ENCODE measurements at places on chromosomes 5 and 9.

GRCh38 chr5:139492700-139493192 lies 10.2 kb upstream of the STING1 start:
- peak; percentile 70 for DNase-seq

- DNase-seq: peak; percentile 40
These were observed 17.8 kb downstream of the FBXO38 start for GRCh38 chr5:148401604-148402003.

GRCh38 chr5:78699552-78700153 lies 51.1 kb upstream of the LHFPL2 start:
- DNase-seq: peak; percentile 100

- DNase-seq: no peak
These were observed 35.3 kb downstream of the APTX start for GRCh38 chr9:32965999-32966722.

DNA sequence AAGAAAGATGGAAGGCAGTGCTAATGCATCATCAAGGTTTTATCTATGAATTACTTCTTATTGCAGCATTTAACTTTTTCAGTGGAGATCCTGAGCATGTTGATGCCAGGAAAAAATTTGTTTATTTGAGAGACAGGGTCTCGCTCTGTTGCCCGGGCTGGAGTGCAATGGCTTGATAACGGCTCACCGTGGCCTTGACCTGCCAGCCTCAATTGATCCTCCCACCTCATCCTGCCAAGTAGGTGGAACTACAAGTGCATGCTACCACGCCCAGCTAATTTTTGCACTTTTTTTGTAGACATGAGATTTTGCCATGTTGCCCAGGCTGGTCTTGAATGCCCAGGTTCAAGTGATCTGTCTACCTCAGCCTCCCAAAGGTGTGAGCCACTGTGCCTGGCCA lies 47.2 kb downstream of the AOPEP start:
- no peak for DNase-seq

- peak; percentile 93 for DNase-seq
These were observed 7.2 kb downstream of the SOWAHA start for GRCh38 chr5:132820162-132820754.

DNA sequence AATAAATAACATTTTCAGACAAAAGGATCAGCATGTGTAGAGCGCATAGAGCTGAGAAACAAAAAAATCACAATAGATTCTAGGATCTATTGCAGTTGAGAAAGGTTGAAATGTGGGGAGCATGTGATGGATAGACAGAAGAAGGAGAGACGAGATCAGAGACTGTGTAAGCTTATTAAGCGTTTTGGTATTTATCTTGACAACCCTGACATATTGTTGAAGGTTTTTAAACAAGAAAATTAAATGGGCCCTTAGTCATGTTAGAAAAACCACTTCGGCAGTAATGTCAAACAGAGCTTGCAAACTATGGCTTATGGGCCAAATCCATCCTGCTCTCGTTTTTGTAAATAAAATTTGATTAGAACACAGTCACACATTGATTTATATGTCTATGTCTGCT lies 200.5 kb upstream of the KLF4 start:
- DNase-seq: no peak

- DNase-seq: no peak
These were observed 52.9 kb downstream of the BARX1 start for GRCh38 chr9:93902051-93902779.

DNA sequence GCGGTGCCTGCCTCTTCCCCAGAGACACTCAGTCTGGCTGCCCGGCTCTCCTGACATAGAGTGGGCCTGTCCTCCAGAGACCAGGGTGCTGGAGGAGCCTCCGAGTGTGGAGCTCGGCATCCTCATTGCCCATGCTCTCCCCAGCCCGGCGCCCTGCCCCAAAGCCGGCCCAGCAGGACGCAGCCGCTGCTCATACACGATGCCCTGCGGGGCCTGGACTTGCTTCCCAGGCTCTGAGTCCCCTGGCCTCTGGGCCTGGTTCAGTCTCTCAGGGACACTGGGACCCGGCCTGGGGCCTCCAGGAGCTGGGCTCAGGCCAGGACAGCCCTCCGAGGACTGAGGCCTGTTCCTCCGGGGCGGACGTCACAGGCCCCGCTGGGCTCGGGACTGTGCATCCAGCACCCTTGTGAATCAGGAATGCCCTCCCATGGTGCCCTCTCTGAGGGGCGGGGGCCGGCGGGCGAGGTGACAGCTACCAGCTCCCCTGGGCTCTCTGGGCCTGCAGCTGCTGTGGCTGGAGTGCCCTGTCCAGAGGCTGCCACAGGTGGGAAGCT lies 23.2 kb downstream of the TPPP start:
- DNase-seq: no peak

DNA sequence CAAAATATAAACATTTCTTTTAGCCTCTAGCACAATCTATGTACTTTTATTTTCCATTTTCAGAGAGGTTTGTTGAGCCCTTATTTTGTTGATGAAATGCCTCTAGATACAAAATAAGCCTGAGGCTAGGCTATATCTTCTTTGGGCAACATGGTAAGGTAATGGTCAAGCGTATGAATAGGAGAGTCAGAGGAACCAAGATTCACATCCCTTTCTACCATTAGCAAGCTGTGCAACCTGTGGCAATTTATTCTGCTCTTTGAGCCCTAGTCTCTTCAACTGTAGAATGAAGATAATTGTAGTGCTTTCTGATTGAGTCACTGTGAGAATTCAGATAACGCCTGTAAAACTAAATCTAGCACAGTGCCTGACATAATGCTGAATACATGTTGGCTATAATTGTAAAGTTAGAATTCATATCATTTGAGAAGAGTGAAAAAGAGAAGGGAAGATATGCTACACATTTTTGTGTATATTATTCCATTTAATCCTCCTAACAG lies 412.5 kb downstream of the CCDC171 start:
- no peak for DNase-seq

DNA sequence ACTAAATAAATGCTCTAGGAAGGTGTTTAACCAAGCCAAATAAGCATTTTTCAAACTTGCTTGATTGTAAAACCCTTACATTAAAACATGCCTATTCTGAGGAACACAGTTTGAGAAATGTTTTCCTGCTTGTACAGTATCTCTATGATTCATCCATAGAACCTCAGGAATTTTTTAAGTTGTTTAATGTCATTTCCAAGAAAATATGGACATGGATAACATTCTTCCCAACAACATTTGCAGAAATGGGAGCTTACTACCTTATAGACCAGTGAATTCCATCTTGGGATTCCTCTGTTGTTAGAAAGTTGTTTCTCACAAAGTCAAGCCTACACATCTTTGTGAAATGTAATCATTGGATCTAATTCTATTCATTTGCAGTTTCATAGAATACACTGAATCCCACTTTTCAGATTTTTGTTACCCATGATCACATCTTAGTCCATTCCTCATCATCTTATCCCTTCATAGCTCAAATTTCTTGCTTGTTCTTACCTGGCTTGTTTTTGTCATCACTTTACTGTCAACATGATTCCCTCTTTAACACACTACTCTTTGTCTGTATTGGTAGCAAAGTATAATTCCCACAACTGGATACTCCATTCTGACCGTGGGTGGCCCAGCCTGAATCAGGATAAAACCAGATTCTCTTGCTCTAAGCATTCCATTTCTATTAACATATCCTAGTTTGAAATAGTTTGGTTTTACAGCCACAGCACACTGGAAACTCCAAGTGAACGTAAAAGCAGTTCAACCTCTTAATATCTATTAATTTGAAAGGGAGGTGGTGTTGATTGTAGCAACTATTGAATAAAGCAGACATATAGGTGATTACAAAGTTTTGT lies 49.4 kb upstream of the PAPPA start:
- DNase-seq: no peak

DNA sequence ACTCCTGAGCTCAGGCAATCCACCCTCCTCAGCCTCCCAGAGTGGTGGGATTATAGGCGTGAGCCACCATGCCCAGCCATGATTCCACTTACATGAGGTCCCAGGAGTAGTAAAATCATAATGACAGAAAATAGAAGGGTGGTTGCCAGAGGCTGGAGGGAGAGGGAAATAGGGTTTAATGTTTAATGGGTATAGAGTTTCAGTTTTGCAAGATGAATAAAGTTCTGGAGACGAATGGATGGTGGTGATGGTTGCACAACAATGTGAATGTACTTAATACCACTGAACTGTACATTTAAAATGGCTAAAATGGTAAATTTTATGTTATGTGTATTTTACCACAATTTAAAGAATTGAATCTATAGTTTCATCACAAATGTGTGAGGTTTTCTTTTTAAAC lies 146.5 kb upstream of the ABCA1 start:
- no peak for DNase-seq

DNA sequence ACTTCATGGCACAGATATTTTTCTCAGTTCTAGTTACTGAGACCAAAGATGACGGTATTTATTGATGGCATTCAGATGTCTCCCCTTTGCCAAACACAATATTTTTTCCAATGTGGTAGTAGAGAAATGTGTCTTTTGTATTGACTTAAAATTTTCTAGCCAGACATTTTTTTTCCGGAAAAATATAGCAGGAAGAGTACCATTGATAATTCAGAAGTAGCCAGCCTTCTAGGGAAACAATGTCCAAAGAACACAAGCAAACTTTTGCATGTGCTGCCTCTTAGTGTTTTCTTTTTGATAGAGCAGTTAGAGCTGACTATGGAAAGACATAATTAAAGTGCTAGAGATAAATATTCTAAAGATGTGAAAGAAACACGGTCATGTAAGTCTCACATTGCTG lies 231.4 kb downstream of the MARCHF11 start:
- no peak for DNase-seq

DNA sequence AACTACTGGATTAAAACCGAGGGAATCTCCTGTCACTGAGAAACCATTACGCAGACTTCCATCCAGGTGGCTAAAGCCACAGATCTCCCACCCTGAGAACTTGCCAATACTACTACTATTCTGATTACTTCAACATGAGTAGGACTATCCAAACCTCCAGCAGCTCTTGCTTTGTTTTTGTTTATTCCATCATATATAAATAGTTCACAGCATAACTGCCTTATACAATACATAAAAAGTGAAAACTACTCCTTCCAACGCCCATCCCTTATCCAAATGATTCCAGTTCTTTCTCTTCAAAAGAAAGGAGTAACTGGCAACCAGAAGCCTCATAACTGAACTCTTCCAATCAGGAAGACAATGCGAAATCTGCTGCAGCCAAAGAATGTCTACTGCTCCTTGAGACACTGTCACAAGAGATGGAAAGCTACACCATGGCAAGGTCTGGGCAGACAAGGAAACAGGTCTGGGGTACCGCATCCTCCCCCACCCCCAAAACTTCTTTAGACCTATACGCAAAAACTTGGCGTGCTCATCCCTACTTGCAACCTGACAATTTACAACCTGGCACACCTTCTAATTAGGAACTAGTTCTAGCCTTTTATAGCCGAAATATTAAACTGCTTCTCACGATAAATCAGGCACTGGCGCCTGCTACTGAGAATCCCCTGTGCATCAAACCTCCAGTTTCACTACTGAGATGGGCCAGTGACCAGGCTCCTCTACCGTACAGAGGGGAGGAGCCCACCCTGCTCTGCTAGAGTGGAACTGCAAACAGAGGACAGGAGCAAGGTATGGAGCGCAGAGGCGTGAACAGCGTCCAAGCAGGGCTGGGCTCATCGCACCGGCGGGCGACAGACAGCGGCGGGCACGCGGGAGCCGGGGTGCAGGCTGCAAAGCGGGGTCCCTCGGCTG lies 986 bp downstream of the PLPP1 start:
- DNase-seq: peak; percentile 69

DNA sequence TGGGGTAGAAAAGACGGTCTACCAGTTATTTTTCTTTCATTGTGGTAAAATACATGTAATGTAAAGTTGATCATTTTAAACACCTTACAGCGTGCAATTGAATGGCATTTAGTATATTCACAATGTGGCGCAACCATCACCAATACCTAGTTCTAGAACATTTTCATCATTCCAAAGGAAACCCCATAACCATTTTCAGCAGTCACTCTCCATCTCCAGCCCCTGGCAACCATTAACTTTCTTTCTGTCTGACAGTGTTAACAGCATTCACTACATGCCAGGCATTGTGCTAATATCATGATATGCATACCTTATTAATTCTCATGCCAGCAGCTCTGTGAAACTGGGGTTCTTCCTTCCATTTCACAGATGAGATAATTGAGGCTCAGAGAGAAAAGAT lies 32.0 kb downstream of the PTGS1 start:
- no peak for DNase-seq

- DNase-seq: no peak
These were observed 86.2 kb upstream of the FAM169A start for GRCh38 chr5:74952406-74952805.

DNA sequence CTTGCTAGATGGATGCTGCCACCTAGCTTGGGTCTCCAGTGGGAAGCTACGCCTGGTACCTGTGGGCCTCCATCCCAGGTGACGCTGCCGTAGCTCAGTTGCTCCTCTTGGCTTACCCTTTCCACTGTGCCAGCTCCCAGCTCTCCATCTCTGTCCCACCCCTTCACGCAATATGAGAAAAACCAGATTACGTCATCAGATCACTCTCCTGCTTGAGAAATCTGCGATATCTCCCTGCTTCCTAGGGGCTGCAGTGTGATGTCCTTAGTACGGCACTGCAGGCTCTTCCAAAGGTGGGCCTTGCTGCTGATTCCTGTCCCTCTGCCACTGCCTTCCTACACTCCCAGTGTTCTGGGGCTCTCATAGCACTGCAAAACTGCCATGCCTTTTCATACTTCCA lies 28.9 kb downstream of the NSG2 start:
- no peak for DNase-seq

- no peak for DNase-seq
These were observed 35.4 kb upstream of the GNPDA1 start for GRCh38 chr5:142048272-142048671.

- DNase-seq: no peak
These were observed 91.0 kb upstream of the COL5A1 start for GRCh38 chr9:134550584-134550983.

DNA sequence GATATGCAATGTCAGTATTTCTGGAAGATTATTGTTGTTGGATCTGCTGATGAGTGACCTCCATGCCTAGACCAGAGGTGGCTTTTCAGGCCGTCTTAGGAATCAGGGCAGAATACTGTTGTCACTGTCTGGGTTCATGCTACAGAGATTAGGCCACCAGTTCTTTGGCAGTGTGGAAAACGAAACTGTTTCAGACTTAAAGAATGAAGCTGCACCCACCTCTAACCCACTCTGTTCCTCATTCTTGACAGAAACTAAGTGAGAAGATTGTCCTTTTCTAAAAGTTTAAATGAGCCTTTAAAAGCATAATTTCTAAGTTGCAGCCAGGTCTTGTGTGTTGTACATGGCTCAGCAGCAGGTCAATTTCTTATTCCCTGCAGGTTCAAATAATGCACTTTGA lies 444.3 kb downstream of the ENC1 start:
- DNase-seq: no peak

GRCh38 chr5:6861036-6861435 lies 147.8 kb downstream of the TENT4A start:
- no peak for DNase-seq

DNA sequence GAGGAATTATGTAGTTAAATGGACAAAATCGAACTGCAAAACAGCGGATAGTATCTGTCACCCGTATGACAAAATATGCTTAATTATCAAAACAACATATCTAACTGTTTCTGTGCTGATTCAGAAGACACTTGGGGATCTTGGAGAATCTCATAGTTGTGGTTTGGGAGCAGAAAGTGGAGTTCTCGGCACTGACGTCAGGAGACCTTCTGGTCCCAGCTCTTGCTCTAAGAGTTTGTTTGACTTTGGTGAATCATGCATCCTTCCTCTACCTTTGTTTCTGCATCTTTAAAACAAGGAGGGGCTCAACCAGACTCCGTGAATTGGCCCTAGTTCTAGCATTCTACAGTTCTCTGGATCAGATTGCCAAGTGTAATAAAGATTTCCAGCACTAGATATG lies 37.0 kb upstream of the TAF1L start:
- DNase-seq: peak; percentile 67
